ENCODE measurements at places on chromosomes 6 and 20.

DNA sequence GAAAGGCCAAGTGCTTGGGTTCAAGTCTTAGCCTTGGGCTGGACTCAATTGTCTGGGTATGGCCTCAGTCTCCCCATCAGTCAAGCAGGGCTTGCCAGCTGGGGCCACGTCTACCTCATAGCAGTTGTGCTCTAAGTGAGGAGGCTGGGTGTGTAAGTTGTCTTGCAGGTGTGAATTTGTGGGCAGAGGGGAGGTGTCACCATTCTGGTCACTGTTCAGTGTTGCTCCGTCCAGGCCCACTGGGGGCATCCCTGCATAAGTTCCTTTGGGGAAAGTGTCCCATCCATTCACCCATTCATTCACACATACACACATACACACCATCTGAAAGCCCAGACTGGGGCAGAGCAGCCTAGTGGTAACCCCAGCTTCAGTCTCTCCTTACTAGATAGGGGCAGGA is 36.3 kb downstream of the TFEB start:
- no peak for DNase-seq

DNA sequence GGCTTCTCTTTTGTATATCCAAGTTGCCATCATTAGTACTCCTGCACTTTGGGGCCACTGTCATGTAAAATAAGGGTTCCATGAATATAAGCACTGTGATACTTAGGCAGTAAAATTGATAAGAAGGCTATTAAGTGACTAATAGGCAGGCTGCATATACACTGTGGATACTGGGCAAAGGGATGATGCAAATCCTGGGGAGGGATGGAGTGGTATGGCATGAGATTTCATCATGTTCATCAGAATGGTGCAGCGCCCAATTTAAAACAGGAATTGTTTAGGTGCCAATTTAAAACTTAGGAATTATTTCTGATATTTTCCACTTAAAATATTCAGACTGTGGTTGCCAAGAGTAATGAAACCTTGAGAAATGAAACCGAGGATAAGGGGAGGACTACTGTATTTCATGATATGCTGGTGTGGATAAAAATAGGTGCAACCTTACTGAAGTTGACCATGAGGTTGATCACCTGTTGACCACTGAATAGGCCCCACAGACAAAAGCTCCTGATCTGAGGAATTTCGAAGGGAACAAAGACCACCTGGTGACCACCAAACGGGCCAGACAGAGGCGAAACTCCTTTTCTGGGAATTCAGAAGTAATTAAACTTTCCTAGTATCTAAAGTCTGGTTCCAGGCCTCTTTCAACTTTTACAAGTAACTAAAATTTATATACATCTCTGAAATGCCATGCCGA is 4.9 kb upstream of the TRIM39 start:
- no peak for DNase-seq

DNA sequence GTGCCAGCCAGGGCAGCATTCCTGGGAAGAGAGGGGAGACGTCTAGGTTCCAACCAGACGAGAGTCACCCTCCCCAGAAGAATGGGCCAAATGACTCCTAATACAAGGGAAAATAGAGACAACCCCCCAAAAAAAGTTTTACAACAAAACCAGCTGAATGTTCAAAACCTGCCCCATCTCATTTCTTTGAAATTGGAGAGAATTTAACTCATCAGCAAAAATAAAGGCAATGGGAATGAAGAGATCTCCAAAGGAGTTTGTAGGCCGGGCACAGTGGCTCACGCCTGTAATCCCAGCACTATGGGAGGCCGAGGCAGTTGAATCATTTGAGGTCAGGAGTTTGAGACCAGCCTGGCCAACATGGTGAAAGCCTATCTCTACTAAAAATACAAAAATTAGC is 9.7 kb upstream of the EMILIN3 start:
- DNase-seq, result no peak

GRCh38 chr6:37496951-37497885 is 2.5 kb downstream of the CCDC167 start:
- DNase-seq, result no peak

DNA sequence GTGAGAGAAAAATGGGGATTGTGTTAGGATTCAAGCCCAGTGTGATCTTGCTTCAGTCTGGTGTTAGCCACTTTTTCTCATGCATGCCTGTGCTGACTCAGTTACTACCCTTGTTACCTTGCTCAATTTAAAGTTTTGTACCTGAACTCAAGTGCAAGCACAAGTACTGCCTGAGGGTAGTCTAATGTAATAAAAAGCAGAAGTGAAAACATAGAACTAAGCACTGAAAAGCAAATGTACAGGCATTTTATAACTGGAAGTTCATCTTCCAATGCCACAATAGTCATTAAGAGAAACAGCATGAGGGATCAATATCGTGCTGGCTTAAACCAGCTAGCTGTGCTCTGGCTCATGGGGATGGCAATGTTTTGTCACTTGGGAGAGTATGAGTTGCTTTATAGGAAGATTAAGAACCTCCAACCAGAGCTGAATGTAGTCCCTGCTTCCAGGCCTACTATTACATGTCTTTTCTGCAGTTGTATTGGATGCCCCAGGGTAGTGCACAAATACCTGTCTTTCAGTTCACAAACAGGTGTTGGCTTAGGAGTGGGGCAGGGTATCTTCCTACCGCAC is 48.7 kb downstream of the SLC35F1 start:
- no peak for DNase-seq

GRCh38 chr6:131846023-131846663 is 38.3 kb downstream of the ENPP1 start:
- no peak for DNase-seq

GRCh38 chr20:49337357-49337756 is 59.5 kb upstream of the ZNFX1 start:
- DNase-seq, result no peak

DNA sequence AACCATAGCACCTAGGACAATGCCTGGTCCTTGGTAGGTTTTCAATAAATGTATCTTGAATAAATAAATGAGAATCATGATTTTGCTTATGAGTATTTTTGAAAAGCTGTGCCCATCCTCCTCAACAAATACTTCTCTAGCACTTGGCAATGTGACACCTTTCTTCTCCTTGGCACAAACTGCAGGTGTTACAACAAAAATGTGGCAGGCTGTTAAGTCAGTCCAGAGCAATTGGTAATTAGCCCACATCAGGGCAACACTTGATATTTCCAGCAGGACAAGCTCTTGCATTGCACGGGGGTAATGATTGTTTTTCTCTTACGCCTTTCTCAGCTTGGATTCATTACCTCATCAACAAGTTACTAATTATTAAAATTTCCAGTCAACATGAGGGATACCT is 31.6 kb upstream of the SNX9 start:
- no peak for DNase-seq

GRCh38 chr6:135703621-135704020 is 147.9 kb upstream of the PDE7B start:
- DNase-seq, result no peak

GRCh38 chr20:7497985-7498384 is 442.3 kb downstream of the HAO1 start:
- DNase-seq, result no peak

DNA sequence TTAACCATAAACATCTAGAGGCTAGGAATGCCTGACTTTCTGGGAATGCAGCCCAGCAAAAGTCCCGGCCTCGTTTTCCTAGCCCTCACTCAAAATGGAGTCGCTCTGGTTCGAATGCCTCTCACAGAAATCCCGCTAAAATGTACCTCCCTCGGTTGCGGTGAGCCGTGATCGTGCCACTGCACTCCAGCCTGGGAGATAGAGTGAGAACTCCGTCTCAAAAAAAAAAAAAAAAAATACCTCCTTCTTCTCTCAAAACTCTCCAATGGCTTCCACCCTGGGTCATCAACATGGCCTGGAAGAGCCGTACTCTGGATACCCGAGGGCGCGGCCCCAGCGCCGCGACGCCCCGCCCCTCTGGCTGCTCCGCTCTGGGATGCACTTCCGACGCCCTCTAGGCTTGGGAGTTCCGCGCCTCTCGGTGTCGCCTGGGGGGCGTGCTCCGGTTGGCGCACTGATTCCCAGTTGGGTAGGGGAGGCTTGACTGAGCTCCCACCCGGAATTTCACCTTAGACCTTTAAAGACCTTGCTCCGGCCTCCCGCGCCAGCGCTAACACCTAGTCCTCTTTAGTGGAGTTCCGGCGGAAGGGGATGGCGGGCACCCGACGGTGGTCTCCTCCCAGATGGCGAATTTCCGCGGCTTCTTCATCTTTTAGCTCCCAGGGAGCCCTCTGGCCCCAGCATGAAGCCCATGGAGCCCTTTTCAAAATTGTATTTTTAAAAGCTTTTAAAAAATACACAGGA is 12.3 kb downstream of the HMGN4 start:
- peak; percentile 39 for DNase-seq

DNA sequence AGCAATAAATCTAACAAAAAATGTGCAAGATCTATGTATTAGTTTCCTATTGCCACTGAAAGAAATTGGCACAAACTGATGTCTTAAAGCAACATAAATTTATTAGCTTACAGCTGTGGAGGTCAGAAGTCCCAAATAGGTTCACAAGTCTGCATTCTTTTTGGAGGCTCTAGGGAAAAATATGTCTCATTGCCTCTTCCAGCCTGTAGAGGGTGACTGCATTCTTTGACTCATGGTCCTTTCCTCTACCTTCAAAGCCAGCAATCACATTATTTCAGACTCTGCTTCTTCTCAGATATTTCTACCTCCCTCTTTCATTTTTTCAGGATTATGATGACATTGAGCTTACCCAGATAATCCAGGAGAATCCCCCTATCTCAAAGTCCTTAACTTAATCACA is 1531.1 kb downstream of the KHDRBS2 start:
- DNase-seq, result no peak

- no peak for DNase-seq
Measured at GRCh38 chr6:78868116-78868515, 765 bp downstream of the IRAK1BP1 start.

- DNase-seq, result no peak
Measured at GRCh38 chr20:57342829-57343228, 8.2 kb upstream of the RAE1 start.

DNA sequence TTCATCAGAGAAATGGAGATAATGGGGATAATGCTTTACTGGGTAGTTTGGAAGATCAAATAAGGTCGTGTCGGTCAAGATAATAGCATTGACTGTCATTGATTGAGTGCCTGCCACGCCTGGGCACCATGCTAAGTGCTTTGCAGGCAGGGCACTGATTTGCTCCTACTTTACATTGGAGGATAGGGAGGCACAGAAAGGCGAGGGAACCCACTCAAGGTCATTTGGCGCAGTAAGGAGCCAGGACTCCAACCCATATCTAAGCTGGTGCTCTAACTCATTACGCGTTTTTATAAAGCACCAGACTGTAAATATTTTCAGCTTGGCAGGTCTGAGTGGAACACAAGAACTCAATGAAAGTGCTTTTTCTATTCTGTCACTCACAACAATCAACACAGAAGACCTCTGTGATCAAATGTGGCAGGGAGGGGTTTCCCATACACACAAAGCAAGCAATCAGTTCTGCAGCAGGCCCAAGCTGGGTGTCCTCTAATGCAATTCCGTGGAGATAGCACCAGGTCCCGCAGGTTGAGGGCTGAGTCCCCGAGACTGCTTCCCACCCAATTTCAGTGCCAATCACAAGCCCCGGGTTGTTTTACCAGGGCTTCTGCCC is 373.6 kb downstream of the CDH26 start:
- DNase-seq, result no peak

DNA sequence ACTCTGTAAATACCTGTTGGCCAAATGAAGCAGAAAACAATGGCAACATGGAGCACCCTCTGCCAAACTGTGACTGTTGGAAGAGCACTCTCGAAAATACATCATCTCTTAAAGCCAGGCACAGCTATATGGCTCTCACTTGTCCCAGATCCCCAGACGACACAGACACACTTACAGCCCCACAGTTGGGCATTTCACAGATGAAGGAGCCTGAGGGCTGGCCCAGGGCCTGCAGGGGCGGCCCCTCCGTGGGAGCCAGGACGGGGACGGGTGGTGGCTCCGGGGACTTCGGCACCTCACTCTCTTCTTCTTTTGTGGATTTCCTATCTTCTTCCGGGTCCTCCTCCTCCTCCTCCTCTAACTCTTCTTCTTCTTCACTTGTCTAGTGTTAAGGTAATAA is 18.4 kb upstream of the MRPS10 start:
- no peak for DNase-seq

- no peak for DNase-seq
Measured at GRCh38 chr6:158058171-158058651, 76.5 kb downstream of the SYNJ2 start.

DNA sequence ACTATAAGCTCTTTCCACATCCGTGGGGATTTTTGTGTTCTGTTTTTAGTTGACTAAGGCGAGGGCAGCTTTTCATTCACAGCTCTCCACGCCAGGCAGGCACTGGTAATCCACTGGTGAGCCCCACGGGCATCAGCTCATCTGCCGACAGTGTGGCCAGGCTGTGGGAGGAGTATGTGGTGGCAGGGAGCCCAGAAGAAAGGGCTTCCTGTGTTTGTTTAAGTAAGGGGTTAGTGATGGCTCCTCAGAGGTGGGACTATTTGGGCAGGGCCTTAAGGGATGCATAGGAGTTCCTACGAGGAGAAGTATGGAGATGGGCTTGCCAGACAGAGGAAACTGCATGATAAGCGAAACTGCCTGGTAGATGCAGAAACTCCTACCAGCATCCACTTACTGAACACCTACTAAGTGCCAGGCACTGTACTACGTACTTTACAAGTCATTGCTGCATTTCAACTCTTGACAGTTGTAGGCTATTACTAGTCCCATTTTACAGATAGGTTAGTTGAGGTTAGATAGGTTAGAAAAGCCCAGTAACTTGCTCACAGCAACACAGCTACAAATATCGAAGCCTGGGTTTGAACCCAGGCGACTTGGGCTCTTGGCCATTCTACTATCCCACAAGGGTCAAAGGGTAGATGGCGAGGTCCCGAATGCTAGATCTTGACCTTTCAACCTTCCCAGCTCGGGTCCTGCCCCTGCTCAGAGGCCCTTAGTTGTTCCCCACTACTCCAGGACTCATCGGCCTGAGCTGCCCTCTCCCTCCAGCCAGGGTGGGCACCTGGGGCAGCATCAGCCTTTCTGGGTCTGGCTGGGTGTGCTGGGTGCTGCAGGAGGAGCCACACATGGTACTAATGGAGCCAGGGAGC is 55.1 kb downstream of the CEBPB start:
- DNase-seq, result no peak

- no peak for DNase-seq
Measured at GRCh38 chr6:105765239-105765638, 320.9 kb upstream of the PRDM1 start.

DNA sequence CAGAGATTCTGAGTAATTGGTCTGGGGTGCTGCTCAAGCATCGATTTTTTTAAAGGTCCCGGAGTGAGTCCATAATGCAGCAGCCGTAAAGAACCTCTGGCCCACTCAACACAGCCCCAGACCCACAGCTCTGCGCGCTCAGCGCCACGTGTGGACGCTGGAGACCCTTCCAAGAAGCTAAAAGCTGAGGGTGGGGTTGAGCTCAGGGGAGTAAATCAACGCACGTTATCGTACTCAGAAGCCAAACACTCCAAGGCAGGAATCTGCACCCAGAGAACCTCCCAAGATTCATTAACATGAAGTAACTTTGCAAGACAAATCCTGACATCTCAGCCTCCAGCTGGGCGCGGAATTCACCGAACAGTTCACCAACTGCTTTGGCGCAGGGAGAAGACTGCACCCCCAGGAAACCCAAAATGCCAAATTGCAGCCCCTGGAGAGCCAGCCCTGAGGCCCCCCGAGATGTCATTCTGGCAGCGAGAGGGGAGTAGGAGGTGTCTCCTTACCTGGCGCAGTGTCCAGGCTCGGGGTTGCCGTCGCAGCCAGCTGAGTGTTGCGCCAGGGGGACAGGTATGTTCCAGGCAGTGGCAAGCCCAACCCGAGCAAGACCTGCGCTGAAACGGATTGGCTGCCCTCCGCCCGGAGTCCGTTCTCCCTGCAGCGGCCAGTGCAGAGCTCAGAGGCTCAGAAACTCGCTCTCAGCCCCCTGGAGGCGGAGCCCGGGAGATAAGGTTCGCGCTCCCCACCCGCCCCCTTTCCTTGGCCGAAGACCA is at the start of gene COL21A1:
COL21A1 (minus strand) TSS at position 700 of the 773 bp plus-strand sequence. CDS start 64,962 bp downstream, outside the sequence.
- no peak for DNase-seq

Measured in activated CD4-positive, CD25-positive, alpha-beta regulatory T cell (primary cell).